ENCODE measurements at places on chromosomes 2 and 18.

DNA sequence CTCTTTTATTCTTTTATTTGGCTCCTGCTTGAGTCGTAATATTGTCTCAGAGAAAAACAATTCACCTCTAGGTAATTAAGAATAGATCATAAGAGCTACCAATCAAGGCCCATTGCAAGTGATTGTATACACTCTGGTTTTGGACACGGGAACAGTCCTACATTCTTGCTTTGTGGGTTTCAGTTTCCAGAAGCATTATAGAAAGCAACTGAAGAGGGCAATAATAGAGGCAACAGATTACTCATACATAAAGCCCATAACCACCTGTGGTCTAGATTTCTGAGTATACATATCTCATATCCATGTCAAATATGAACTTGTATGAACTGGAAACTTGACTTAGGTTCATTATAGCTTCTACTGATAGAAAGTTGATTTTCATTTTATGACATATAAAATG, 65.4 kb downstream of the DIS3L2 start:
- DNase-seq, result no peak

DNA sequence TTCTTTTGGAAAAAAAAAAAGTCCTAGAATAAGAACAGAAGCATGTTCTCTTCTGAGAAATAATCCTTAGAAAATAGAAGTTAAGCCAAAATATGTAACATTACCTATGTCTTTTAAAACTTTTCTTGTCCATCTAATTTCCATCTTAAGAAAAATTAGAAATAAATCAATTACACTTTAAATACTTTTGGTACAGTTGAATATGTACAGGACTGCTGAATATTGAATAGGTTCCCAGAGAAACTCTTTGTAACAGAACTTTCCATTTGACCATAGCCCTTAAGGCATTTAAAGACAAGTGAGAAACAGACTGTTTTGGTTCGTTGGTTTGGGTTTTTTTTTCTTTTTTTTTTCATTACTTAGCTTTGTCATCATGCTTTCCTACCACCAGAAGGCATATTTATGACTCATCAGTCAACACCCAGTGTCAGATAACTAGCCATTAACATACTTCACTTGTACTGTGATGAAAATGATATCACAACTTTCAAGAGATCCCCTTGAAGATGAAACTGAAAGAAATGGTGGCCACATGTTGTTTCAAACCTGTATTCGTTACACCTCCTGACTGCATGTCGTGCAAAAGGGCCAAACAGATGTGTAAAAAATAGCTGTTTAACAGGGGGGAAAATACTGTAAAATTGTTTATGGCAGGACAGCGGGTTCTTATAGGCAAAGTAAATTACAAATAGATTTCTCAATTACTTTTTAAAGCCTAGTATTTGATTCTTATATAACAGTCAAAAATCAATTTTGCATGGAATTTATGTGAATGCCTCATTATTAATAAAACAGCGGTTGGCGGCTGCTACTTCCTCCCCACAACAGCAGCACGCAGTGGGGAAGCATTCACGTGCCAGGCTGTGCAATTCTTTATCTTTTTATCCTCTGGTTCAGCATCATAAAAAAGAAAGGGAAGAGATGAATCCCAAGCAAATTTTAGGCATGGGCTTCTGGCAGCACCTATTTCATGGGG, 280.7 kb upstream of the HNRNPA3 start:
- no peak for DNase-seq

GRCh38 chr18:49842656-49843055, 29.3 kb upstream of the ACAA2 start:
- no peak for DNase-seq

DNA sequence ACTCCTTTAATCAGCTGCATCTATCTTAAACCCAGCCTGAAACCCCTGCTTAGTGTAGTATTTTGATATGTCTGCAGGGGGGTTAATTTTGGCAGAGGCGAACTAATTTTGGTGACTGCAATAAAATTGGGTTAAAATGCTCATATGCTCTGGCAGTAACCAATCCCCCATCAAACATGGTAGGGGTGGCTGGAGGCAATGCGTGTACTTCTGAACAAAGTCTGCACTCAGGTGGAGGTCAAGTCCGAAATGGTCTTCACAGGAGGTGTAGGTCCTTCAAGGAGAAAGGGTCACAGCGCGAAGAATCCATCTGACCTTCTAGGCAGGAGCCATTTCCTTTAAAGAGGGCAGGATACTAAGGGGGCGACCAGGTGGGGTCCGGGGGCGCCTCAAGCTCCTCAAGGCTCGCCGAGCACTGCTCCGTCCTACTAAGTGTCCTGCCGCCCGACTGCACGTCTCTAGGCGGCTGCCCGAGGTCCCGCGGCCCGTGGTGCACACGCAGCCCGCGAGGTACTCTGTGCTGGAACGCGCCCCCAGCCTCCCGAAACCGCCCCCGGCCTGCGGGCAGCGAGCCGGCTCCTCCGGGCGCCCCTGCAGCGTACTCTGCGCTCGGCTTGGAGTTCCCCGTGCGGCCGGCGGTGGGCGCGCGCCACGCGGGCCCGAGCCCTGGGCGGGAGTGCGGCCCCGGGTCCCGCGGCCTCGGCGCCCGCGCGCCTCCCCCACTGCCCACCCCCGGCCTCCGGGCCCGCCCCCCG, 1.7 kb upstream of the LDLRAD4 start:
- DNase-seq, result no peak

- no peak for DNase-seq
These were observed 185.9 kb upstream of the TPO start for GRCh38 chr2:1227274-1227900.

DNA sequence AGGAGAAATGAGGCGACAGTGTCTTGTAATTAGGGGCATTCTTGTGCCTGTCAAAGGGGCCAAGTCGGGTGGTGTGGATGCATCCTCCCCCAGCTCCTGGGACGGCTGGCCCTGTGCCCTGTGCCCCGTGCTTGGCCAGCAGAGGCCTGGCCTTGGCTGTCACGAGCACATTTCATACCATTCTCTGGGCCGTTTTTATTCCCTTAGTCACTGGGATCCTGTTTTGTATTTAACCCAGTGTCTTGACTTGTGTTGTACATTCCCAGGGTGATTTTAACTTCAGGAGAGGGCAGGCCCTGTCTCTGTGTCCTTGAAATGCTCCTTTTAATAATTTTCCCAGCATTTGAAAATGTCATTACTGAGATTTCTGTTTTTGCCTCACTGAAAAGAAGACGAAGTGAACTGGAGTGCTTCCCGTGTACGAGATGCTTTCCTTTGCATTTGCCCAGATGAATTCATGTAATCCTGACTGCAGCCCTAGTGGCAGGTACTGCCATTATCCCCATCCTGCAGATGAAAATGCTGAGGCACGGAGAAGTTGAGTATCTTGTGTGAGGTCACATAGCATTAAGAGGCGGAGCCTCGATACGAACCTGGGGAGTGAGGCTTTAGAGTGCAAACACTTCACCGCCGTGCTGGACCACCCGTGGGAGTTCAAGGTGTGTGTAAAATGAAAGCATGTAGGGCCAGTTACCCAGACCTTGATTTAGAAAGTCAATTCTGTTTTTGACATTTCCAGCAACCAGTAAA, 57.0 kb downstream of the SH3RF3 start:
- DNase-seq, result no peak

DNA sequence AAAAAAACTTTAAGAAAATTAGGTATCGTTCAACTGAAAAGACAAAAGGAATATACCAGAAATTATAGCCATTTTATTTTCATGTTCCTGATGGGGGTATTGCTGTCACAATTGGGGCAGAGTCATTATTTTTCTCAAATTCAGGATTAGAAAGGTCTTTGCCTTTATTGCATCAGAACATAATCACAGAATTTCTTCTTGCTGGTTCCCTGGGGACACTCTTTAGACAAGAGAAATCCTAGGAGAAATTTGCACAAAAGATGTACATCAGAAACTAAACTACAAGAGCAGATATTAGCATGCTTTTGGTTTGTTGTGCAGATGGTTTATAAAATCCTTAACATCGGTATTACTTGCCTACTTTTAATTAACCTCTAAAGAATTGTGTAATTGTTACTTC, 103.2 kb downstream of the NCOA1 start:
- no peak for DNase-seq

GRCh38 chr2:215832791-215833190, 180.6 kb downstream of the MREG start:
- DNase-seq, result no peak

- no peak for DNase-seq
These were observed 44.7 kb downstream of the ITSN2 start for GRCh38 chr2:24315669-24316068.

DNA sequence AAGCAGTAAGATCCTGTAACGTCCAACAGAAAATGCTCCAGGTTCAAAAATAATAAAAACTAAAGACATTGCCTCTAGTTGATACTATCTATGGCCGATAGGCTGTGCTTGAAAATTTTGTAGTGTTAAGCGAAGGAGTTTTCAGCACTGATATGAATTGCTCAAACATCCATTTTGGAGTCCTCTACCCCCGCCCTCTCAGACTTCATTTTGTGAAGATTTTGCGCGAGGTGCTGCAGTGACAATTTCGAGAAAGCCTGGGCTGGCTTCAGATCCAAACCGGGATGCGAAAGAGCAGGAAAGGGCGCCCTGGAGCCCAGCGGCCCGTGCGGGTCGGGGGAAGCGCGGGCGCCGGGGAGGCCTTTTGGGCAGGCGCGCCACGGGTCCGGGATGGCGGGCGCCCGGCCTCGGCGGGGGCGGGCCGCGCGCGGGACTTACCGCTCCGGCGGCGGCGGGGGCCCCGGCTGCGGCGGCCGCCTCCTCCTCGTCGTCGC, 1.8 kb downstream of the SP3 start:
- peak; percentile 58 for DNase-seq

DNA sequence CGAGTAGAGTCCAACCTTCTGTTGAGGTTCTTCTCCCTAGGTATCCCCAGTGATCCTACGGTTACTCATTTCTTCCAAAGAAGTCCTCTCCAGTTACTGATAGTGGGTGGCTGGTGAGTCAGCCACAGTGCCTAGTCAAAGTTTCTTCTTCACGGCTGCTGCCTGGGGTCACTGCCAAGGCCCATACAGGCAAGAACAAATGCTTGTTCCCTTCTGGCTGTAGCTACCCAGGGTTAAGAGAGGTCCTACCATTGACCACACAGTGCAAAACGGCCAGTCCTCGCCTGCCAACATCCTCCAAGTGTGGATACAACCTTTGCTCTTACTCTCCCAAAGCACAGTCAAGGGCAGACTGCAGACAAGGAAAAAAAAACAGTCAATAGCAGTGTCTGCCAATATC, 2.9 kb upstream of the PTPN4 start:
- peak; percentile 57 for DNase-seq

DNA sequence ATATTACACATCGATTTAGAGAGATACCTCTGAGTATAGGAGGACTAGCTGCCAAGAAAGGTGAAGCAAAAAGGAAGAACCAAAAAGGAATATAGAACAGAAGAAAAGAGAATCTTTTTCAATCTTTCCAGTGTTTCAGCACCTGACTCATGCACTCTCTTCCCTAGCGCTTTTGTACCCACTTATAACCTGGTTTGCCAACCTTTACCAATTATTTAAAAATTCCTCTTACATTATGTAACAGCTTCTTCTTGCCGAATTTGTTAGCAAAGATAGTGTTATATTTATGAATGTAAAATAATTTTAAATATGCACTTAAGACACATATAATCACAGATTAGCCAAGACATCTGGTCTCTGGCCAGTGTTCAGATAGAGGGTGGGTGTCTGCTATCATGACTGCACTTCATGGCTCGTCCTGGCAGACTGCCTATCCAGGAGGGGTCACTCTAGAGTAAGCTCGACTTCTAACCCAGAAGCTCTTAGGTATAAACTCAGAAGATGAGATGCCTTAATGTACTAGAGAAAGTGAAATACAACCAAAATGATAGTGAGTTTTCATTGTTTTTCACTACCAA, 122.9 kb downstream of the ATAD2B start:
- no peak for DNase-seq

- DNase-seq, result no peak
These were observed 89.7 kb upstream of the SH3BP4 start for GRCh38 chr2:234861841-234862735.

GRCh38 chr2:221641181-221641871, 69.2 kb upstream of the EPHA4 start:
- DNase-seq, result no peak

DNA sequence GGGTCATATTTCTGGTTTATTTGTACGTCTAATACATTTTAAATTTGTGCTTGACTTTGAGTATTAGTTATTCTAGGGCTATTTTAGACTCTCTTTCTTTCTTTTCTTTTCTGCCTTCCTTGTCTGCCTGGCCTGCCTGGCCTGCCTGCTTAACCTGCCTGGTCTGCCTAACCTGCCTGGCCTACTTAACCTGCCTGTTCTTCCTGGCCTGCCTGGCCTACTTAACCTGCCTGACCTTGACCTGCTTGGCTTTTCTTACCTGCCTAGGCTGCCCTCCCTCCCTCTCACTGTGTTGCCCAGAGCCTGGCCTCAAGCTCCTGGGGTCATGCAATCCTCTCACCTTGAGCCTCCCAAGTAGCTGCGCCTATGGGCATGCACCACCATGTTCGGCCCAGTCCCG, 83.7 kb downstream of the PMAIP1 start:
- no peak for DNase-seq
